ENCODE measurements at places on chromosomes 1 and 21.

DNA sequence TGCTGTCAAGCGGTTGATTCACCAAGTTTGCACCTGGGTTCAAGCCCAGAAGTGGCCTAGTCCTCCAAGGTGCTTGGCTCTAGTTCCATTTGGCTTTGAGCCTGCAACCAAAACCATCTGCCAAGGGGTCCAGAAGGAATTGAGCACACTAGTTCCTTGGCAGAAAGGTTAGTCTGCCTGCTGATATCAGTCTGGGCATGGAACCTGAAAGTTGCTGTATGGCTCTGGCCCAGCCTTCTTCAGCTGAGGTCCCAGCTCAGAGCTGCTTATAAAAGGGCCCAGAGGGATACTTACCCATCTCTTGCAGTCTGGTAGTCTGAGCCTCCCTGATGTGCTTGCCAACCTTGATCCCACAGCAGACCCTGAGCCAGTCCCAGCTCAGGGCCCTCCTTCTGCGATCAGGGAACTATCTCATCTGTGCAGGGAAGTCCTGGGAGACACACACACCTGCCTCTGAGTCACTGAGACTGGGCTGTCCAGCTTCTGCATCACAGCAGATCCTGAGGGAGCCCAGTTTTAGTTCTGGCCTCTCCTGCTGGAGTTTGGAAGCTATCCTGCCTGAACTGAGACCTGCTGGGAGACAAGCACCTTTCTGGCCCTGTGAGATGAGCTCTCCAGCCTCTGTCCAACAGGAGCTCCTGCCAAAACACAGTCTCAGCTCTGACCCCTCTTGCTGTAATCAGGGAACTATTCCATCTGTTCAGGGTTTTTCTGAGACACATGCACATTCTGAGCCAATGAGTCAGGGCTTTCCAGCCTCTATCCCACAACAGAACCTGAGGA, 75.8 kb downstream of the CTH start:
- no peak for DNase-seq

DNA sequence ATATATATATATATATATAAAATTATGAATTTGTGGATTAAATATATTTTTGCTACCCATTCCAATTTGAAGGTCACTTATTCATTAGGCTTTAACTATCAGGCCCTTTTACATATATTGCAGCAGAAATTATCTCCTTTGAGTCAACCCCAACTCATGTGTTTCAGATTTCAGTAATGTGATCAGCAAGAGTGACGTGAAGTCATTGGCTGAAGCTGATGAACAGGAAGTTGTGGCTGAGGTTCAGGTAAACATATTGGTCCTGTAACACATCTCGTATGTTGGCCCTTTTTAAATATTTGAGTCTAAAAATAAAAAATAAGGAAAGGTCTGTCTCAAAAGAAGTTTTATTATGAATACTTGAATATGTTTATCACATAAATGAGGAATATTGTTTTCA, 8.5 kb downstream of the VPS45 start:
- DNase-seq: no peak

DNA sequence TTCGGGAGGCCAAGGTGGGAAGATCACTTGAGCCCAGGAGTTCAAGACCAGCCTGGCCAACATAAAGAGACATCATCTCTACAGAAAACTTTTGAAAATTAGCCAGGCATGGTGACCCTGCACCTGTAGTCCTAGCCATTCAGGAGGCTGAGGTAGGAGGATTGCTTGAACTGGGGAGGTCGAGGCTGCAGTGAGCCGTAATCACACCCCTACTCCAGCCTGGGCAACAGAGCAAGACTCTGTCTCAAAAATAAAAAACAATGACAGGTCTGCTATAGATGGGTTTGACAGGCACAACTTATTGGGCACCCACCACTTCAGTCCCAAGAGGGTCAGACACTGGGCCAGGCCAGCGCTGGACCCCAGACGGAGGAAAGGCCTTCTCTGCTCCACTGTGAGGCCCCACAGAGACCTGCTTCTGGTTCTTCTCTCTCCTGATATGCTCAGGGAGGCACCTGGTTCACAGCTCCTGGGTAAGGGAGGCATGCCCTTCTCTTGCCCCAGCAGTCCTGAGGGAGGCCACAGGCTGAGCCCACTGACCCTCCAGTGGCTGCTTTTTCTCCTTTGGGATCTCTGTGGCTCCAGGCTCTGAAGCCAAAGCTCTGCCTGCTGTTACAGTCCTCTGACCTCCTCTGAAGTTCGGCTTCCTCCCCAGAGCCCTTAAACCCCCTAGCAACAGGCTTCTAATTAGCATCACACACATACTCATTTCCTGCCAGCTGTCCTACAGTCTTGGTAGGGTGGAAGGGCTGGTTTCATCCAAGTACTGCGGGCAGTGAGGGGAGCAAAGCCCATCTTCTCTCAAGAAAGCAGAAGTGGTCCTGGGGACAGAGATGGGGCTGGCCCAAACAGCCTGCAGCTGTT, 14.4 kb downstream of the S100A16 start:
- no peak for DNase-seq

- DNase-seq: no peak
These were observed 74.7 kb downstream of the HSPA13 start for GRCh38 chr21:14308234-14308633.

GRCh38 chr1:22124592-22125229, 18.2 kb downstream of the WNT4 start:
- DNase-seq: no peak

DNA sequence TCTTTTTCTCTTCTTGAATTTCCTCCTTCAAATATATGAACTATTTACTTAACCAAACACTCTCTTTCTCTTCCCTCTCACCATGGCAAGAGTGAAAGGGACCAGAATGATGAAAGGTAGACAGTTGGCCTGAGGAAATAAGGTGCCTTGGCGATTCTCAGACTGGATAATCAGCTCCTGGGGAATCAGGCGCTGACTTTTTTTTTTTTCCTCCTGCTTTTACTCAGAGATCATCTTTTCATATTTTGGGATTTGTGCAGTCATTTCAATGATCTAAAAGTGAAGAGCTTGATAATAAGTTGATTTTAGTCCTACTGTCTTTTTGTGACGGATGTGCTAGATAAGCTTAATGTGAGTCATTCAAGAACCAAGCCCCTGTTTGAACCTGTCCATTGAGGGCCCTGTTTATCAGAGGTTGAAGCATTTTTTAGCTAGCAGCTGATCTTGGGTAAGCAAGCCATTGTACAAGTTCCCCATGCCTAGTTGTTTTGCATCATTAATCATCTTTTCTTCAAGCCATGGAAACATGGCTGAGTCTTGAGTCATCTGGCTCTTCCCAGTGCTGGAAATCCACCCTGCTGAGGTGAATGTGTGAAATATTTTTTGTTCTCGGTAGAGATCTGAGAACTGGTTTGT, 40.8 kb downstream of the ITSN1 start:
- no peak for DNase-seq

GRCh38 chr1:102099916-102100315, 103.2 kb upstream of the OLFM3 start:
- no peak for DNase-seq

DNA sequence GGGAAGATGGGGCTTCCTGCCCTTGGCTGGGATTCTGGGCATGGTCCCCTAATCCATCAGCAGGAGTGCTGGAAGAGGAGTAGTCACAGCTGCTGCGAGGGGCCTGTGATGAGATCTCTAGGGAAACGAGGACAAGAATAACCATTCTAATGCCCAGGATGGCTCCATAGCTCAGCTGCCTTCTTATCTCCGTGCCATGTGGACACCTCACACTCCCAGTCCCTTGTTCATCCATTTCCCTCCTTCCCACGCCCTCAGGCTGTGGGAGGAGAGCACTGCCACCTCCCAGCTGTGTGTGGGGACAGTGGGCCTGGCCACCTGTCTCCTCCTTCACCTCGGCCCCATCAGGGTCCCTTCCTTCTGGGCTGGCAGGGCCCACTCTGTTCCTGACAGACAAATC, 16.1 kb upstream of the ETV3 start:
- DNase-seq: no peak
